ENCODE measurements at places on chromosomes 7 and 10. TPM values are rescaled to one million over a fixed set of nuclear protein-coding genes. Genes with fewer than 3 reads are reported as not detected.

- DNase-seq, result no peak
Observed at GRCh38 chr7:155425887-155426286, 32.0 kb upstream of the EN2 start.

DNA sequence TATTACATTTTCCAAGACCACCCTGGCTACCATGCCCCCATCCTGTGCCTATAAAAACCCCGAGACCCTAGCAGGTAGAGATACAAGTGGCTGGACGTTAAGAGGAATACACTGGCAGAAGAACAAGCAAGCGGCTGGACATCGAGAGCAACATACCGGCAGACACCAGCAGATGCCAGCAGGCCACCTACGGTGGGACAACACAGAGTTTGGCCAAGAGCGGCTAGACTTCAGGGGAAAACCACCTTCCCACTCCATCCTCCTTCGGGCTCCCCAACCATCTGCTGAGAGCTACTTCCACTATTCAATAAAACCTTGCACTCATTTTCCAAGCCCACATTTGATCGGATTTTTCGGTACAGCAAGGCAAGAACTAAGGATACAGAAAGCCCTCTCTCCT lies 70.3 kb downstream of the ORC5 start:
- DNase-seq, result no peak

DNA sequence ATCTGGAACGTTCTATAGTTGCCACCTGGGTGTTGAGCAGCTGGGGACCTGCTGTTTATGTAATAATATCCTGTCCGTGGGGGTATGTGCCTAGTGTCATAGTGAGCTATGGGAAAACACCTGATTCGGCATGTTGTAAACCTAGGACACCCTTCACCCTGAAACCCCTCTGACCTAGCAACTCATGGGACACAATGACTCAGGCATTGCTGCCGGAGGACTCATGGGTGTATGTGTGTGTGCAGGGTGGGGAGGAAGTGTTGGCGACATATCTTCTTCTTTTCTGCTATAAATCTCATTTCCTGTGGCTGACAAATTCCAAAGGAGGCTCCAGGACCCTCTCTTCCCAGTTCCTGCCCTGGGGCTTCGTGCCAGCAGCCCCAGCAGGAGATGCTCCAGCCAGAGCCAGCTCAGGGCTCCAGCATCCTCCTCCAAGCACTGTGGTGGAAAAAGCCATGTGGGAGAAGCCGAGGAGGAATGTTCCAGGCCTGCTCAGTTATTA lies 77.0 kb upstream of the PODXL start:
- peak; percentile 96 for DNase-seq

GRCh38 chr10:109450702-109451101 lies 472.6 kb downstream of the XPNPEP1 start:
- DNase-seq, result no peak

DNA sequence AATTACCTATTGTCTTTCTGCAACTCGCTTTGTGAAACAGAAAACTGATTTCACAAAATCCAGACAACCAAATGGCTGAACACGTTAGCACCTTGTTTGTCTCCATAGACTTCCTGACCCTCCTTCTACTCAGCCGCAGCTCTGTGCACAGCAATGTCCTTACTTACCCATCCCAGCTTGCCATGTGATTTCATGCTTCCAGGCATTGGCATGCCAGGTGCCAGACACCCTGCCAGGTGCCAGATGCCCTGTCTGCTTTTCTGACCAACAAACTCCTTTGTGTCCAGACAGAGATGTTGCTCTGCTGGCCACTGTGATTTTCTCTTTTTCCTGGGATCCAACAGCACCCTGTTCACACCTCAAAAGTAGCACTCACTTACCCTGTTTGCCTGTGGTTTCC lies 16.1 kb upstream of the FAM170B start:
- DNase-seq, result no peak

DNA sequence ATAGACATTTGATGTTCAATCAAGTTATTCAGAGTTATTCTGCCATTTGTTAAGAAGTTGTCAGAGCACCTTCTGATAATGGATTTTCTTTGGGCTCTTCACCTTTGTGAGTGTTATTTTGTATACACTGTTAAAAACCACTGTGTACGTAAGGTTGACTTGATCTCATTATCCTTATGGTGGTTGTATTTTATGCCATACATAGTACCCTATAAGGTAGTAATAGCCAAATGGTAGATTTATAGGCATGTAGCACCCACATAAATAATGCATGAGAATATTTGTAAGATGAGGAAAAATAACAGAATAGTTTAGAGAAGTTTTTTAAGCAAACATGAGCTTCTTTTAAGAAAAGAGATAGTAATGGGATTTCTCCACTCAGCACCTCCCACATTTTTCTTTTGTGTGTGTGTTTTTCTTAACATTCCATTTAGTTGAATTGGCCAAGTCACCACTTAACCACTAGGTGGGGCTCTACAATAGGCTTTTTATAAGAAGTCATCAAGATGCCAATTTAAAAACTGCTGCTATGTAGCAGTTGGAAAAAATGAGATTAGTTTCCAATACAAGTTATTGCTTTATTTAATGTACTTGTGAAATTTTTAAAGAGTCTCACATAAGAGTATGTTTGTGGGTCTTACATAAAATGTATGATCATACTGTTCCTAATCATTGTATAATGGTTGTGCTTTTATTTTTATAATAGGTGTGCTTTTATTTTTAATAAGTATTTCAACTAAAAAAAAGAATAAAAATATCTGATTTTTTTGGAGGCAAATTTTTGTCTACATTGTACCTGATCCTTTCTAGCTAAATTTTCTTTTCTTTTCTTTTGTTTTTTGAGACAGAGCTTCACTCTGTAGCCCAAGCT lies 41.1 kb upstream of the STMP1 start:
- DNase-seq, result peak; percentile 57

DNA sequence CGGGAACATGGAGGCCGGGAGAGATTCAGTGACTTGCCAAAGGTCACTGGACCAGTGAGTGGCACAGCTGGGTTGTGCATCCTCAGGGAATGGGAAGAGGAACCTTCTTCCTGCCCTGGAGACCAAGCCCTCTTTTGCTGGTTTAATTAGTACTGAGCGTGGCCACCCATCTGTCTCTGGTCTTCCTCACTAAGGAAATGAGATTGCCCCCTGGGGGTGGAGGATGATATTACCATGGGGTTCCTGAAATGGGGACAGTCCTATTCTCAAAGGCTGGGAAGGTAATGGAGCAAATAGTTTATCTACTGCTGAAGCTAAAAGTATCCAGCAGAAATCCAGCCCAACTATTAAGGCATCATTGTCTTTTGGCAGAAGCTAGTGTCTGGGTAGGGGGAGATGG lies 98.6 kb upstream of the FGFR2 start:
- peak; percentile 14 for DNase-seq

- DNase-seq, result no peak
Observed at GRCh38 chr10:99528494-99529441, 4.0 kb upstream of the NKX2-3 start.

DNA sequence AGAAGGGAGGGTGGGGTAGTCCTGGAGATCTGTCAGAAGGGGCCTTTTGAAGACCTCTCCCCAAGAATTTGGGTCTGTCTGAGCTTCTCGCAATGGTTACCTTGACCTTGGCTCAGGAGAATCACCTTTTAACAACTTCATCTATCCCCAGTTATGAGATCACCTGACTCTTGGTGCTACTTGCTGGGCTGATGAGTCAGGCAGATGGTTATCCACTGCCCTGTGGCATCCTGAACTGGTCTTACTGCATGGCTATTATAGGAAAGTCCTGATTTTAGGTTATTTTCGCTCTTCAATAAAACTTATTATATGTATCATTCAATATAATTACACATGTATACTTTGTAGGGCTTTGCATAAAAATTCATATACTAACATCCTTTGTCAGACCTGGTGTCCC lies 274.7 kb downstream of the GFRA1 start:
- no peak for DNase-seq

DNA sequence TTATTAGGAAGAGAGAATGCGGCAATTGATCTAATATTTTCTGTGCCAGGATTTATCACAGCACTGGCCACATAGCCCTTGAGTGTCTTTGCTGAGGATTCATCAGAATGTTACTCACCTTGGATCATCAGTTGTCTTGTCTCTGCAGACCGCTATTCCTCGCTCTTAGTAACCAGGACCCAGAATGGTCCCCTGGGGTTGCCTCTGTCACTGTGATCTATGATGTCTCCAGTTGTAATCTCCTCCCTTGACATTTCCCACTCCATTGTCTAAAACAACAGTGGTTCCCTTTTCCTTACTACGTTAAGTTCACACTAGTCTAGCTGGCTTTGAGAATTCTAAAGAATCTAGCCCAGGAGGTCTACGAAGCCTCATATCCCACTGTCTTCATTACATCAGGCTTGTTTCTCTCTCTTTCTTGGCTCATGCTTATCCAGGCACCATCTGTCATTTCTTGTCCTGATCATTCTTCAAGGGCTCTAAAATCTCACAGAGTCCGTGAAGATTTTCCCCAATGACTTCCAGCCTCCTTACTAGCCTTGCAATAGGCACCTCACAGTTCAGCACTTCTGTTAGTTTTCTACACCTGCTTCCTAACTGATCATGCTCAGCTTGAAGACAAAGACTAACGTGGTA lies 125.8 kb downstream of the CUBN start:
- no peak for DNase-seq

- no peak for DNase-seq
Observed at GRCh38 chr7:4765776-4766490, 9.5 kb upstream of the AP5Z1 start.

- DNase-seq, result no peak
Observed at GRCh38 chr7:25289518-25289917, 61.2 kb upstream of the NPVF start.

DNA sequence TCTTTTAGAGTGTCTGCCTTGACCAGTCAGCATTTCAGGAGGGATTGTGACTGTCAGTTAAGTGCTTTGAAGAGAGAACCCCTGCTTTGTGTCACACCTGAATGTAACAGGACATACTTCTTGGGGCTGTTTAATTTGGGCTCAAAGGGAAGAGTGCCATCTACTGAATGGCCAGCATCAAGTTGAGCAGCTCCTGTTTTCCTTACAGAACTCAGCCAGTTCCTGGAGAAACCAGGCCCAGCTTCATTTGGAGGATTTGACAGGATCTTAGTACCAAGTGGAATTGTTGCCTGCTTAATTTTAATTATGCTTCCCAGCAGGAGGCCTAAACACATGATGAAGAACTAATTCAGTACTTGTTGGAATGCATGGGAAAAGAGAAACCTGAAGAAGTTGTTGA lies 8.3 kb downstream of the ADD3 start:
- DNase-seq, result no peak

- DNase-seq, result no peak
Observed at GRCh38 chr7:47351233-47352154, 230.4 kb downstream of the TNS3 start.

GRCh38 chr7:148348466-148348865 lies 242.1 kb upstream of the C7orf33 start:
- no peak for DNase-seq

DNA sequence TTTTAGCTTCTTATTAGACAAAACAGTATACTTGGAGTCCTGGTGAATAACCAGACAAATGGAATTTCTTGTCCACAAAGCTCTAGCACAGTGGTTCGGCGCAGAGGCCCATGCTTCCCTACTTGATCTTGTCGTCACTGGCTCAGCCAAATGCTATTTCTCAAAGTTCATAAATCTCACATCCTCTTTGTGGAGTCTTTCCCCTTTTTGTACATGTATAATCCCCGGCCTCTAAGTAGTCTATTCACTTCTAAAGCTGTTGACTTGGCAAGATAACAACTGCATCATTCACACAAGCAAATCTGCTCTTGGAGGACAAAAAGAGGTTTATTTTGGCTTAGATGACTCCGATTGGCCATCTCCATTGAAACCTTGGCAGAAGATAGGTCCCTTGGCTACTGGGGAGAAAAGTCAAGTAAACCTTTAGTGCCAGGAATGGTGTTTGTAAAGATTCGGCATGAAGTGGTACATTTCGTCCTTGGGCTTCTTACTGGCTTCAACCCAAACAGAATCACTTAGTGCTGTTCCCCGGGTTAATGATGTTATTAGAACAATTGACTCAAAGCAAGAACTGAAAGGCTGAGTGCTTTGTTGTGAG lies 5.1 kb upstream of the AKR1E2 start:
- DNase-seq, result no peak

GRCh38 chr10:21751341-21752310 lies 217.6 kb downstream of the MLLT10 start:
- DNase-seq, result no peak

- DNase-seq, result peak; percentile 90
Observed at GRCh38 chr10:70331486-70332268, 47.9 kb upstream of the NPFFR1 start.

DNA sequence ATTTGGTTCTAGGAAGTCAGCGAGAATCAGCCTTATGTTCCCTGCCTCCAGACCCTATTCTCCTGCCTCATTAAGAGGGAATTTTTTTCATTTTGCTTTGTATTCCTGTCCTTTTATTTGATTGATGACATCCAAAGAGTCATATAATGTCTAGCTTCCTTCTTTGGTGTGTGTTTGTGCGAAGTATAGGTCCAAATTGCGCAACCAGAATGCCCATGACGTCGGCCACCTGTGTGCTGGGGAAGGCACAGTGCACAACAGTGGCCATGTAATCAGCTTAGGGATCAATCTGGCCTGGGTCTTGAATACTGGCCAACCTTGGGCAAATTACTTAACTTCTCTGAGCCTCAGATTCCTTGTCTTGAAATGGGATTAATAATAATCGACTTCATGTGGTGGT lies 206.2 kb downstream of the VTI1A start:
- DNase-seq, result no peak

GRCh38 chr7:114310345-114311110 lies 104.1 kb upstream of the FOXP2 start:
- no peak for DNase-seq

GRCh38 chr7:27171325-27171636 lies 2.8 kb downstream of the HOXA10 start:
- no peak for DNase-seq

GRCh38 chr7:70492625-70493024 lies 639.3 kb upstream of the GALNT17 start:
- DNase-seq, result no peak

GRCh38 chr10:31939797-31940708 lies 11.4 kb upstream of the ARHGAP12 start:
- no peak for DNase-seq

GRCh38 chr10:34181553-34182300 lies 633.4 kb downstream of the PARD3 start:
- no peak for DNase-seq

DNA sequence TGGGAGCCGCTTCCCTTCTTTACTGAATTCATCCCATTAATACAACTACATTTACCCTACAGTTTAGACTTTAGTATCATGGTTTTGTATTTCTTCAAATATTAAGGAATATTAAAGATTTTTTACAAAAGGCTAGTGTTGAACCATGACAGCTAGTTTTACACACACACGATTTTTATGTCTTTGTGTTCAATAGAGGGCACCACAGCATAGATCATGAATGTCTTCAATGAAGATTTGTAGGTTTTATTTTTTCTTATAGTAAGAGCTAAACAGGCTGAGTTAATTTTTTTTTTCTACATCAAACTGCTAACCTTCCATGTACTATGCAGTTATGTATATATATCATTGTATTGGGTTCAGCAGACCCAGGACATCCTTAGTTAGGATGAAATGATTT lies 76.9 kb downstream of the SNX10 start:
- DNase-seq, result no peak

Gene MMP21
- not detected for total RNA-seq

Gene RAB11FIP2
- 14.6 TPM for total RNA-seq

Gene TAS2R3
- total RNA-seq, result 0.17 TPM

Gene CPN1
- not detected for total RNA-seq

Gene PON1
- total RNA-seq, result not detected

Gene NPTX2
- total RNA-seq, result 4.5 TPM

All from Daoy (cell line).